ENCODE measurements at places on chromosomes 7 and 10.

DNA sequence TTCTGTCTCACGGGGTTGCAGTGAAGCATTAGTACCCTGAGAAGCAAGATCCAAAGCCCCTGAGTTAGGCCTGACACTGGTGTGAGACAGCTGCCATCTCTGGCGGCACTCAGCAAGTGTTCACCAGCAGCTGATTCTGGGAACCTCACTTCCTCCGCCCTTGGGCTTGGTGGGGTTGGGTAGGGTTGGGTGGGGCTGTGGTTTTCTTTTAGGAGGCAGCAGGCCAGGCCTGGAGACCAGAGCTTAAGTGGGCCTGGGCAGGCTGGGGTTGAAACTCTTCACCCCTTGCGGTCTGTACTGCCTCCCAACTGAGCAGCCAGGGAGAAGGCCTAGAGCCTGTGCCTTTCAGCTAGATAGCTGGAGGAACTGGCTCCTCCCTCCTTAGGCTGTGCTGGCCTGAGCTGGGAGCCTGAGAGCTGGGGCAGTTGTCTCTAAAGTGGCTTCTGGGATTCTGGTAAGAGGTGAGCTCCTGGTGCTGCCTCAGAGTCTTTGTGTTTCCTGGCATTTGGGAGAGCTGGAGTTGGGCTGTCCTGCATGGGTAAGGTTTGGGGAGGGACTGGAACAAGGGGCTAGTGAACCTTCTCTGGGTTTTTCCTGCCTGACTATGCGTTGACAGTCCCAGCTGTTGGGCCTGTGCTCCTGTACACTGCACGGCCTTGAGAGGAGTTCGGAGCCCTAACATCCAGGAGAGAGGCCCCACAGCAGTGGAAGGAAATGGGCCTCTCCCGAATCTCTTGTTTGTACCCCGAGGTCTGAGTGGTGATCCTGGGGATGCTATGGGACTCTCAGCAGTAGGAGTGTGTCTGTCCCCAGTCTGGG is 5.1 kb downstream of the TSPAN14 start:
- DNase-seq: no peak

- DNase-seq: no peak
Measured at GRCh38 chr7:157846271-157846670, 509.5 kb downstream of the DNAJB6 start.

DNA sequence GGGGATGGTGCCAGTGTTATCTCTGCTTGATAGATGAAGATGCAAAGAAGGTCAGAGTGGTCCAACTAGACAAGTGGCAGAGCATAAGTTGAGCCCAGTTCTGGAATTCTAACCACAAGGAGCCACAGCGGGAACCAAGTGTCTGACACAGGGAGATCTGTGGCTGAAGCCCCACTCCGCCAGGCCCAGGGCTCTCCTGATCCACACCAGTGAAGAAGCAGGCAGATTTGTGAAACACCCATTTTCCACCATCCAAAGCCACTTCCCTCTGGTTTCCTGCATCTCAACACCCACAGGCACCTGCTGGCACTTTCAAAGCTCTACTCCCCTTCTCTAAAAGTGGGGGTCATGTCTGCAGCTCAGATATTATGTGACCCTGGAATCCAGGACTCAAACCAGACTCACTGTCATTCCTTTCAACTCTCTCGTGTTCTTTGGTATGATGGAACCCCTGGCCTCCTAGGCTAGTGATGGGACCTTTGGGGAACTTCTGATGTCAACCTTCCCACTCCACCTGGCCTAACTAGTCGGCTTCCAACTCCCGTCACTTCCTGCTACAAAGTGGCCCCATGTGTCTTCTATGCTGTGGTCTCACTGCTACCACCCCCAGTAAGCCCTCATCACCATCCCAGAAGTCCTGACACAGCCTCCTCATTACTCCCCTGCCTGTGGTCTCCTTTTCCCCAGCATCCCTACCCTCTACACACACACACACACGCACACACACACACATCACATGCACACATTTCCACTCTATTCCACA is 177.6 kb downstream of the GRID1 start:
- DNase-seq: no peak

DNA sequence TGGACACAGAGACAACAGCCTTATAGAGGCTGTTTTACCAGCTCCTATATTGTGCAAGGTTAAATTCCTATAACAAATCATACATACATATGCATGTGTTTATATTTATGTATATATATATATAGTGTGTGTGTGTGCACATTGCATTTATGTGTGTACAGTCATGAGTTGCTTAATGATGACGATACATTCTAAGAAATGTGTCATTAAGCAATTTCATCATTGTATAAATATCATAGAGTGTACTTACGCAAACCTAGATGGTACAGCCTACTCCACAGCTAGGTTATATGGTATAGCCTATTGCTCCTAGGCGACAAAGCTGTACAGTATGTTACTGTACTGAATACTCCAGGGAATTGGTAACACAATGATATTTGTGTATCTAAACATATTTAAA is 30.1 kb upstream of the TNKS2 start:
- no peak for DNase-seq

GRCh38 chr7:92595281-92595680 is 5.1 kb upstream of the FAM133B start:
- DNase-seq: no peak

GRCh38 chr7:111098926-111099250 is 8.0 kb downstream of the LRRN3 start:
- no peak for DNase-seq

- no peak for DNase-seq
Measured at GRCh38 chr10:15461353-15462108, 90.4 kb upstream of the FAM171A1 start.

- no peak for DNase-seq
Measured at GRCh38 chr7:99806839-99807478, 20.9 kb upstream of the CYP3A43 start.

- no peak for DNase-seq
Measured at GRCh38 chr10:69338133-69338456, 59.8 kb downstream of the HK1 start.
